Frontal cortex (tissue), 4 donors: ENCODE measurements at places on chromosomes 13 and 19. TPM values are rescaled to one million over a fixed set of nuclear protein-coding genes. Genes with fewer than 3 reads are reported as not detected.

- peak; percentile 85 for DNase-seq
These were observed 13.1 kb downstream of the GRAMD1A start for GRCh38 chr19:35013041-35013819.

DNA sequence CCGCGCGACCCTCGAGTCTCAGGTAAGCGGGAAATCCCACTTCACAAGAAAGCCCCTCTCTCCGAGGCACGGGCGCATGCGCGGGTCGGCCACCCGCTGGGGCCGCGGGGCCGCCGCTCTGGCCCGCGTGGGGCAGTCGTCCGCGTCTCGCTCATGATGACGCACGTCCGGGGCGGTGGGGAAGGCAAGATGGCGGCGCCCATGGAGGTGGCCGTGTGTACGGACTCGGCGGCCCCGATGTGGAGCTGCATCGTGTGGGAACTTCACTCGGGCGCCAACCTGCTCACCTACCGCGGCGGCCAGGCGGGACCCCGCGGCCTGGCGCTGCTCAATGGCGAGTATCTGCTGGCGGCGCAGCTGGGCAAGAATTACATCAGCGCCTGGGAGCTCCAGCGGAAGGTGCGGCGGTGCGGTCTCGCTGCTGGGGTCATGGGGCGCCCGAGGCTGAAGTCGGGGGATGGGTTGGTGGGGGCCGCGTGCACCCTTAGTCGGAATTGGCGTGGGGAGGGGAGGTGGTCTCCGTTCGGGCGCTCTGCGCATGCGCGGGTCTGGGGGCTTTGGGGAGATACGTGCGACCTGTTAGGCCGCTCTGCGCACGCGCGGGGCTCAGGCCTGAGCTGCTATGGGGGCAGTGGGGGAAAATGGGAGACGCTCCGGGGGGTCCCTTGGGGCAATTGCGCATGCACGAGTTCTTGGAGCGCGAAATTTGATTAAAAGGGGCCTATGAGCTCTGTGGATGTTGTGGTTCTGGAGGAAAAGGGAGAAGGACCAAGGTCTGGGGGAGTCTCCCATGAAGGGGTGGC, at the start of gene WDR18:
Gene WDR18, plus strand, starts transcription at position 181 of the 803 bp plus-strand sequence. Its CDS starts 9 bp downstream, at position 190.
- DNase-seq: peak; percentile 100

DNA sequence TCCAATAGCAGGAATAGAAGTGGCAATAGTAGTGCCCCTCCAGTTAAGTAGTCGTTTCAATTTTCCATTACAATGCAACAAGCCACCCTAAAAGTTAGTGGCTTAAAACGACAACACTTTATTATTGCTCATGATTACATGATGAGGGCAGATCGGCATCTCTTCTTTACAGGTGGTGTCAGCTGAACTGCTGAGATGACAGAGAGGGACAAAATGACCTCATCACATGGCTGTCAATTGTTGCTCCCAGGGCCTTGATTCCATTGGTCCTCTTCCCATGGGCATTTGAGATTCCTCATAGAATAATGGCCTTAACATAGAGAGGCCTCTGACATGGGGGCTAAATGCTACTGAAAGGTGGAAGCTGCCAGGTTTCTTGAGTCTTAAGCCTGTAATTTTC, 679.8 kb upstream of the KLHL1 start:
- no peak for DNase-seq

- DNase-seq: no peak
These were observed 7.5 kb downstream of the F10 start for GRCh38 chr13:113129921-113130750.

GRCh38 chr13:25262261-25262660, 25.0 kb downstream of the MTMR6 start:
- DNase-seq: no peak

DNA sequence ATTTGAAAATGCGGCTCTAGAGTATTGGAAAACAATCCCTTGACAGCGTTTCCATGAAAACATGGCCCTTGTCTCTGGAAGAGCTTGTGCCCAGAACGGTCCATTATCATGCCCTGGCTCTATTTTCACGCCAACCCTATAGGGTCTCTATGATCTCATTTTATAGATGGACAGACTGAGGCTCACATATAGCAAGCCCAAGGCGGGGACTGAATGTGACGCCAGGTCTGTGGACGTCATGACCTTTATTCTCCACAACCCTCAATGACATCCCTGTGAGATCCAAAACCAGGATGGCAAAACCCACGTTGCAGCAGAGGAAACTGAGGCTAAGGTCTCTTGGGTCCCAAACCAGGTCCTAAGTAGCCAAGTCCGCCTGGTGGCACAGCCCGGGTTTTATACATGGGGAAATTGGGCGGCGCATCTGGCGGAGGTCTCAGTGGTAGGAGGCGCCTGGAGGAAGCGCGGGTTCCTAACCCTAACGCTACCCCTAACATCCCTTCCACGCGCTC, 425 bp upstream of the COLGALT1 start:
- DNase-seq: no peak

- DNase-seq: no peak
These were observed 182.1 kb downstream of the POSTN start for GRCh38 chr13:37416291-37417059.

NANOS3 gene
- 3.7 TPM for total RNA-seq

- DNase-seq: no peak
These were observed 27.6 kb downstream of the TMPRSS9 start for GRCh38 chr19:2387367-2388288.

MUC16 gene
- not detected for total RNA-seq

ANKLE1 gene
- total RNA-seq: 0.82 TPM

DNA sequence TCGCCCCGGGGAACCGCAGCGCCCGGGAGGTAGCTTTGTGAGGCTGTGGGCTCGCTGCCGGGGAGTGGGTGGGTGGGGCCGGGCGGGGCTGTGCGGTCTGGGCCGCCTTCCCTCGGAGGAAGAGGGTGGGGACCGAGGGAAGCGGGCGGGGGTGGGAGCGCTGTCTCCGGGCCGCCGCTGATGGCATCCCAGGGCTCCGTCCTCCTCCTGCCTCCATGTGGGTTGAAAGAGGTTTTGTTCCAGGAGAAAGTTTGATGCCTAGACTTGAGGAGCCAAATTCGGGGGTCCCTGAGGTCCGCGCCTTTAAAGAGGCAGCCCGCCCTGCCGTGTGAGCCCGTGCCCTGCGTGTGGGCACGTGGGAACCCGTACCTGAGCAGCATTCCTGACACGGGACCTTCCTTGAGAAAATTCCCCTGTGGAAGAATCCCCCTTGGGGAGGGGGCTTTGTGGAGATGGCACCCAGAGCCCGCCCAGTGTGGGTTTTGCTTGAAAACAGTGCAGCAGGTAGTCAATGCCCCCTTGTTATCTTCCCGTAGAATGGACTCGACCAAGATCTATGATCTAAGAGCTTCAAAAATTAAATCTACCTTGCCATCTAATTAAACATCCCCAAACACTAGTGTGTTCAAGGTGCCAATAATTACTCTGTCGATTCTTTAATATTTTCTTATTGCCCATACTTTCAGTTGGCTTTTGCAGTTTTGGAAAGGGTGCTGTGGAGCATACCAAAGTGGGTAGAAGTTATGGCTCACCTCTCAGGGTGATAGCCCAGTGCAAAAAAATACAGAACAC, 107.8 kb downstream of the RXFP2 start:
- no peak for DNase-seq

VSIG10L gene
- total RNA-seq: 0.41 TPM

ZNF154 gene
- total RNA-seq: 33.0 TPM

DNA sequence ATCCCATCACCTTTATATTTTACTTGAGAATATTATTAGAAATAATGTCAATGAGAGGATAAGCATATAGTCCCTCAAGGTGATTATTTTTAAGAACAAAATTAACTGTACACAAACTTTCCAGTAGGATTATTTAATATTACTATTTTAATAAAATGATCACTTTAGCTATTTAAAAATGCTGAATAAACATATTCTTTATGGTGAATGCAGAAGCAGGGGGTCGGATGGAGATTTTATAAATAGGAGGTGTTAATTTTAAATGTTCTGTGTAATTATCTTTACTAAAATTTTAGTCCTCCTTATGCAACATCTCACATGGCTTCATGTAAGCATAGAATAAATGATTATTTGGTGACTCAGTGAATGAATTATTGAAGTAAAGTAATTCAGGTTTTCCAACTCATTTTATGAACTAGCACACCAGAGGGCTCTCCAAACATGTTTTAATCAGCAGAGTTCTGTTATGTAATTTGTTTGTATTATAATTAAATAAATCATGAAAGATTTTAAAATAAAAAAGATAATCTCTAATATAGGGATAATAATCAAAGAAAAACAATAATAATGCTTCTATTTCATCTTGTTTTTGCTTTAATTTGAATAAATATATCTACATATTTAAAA, 1635.2 kb downstream of the EFNB2 start:
- no peak for DNase-seq
